ENCODE measurements at places on chromosomes 2 and 18.
A peak's percentile ranks its signal among the peaks of the same experiment; 100 is the strongest.

DNA sequence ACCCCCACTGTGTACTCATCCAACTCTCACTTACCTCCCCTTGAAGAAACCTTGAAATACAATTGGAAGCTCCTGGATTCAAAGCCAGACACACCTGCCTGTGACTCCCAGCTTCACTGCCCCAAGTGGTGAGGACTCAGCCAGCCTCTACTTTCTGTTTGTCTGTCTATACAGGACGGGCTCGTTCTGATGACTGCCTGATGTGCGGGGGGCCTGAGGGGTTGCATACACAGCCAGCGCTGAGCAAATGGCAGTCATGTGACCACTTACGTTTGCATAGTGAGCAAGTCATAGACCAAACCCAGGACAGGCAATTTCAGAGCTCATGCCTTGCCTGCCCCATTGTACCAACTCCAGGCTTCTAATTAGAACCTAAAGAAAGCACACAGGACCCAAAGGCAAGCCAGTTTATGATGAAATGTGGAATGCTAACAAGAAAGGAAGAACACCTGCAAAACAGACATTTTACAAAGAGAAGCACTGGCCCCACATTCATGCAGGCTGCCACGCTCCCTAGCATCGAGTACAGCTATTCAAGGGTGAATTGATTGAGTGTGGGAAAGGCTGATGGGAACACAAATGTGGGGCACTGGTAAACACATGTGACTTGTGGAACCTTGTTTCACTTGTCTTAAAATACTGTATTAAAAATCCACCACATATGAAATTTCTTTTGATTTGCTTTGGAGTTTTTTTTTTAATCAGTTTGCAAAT lies 137.8 kb downstream of the LNPK start:
- DNase-seq: no peak

DNA sequence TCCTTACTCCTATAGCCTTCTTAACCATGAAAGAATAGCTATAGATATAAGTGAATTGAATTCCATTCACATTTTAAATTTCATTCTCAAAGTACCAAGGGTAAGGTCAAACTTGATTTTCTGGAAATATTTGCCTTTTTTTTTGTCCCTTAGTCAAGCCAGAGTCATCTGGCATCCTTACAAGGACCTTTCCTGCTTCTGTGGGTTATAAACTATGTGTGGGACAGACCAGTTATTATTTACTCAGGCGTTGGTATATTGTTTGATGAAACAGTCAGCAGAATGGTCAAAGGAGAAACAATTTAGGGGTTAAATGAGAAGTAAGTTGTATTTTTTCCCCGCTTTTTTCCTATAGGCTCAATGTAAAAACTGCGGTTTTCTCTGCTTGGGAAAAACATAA lies 1103.2 kb upstream of the ZEB2 start:
- DNase-seq: peak; percentile 30

- DNase-seq: no peak
These were observed 7.6 kb upstream of the ASB18 start for GRCh38 chr2:236271851-236272250.

GRCh38 chr2:106054321-106054720 lies 139.8 kb downstream of the UXS1 start:
- DNase-seq: no peak

DNA sequence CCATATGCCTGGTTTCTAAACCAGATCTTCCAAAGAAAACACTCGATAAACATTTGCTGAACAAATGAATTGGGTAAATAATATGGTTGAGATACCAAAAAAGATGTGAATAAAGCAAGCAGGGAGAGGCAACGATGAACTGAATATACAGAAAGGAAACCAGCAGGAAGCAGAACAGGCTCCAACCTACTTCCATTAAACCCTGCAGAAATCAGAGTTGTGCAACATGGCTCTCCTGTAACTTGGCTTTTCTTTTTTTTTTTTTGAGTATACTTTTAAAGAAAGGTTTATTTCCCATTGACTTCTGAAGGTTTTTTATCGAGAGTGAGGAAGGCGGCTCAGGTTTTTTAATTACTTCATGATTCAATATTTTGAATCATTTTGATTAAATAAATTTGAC lies 23.5 kb downstream of the ITSN2 start:
- no peak for DNase-seq

DNA sequence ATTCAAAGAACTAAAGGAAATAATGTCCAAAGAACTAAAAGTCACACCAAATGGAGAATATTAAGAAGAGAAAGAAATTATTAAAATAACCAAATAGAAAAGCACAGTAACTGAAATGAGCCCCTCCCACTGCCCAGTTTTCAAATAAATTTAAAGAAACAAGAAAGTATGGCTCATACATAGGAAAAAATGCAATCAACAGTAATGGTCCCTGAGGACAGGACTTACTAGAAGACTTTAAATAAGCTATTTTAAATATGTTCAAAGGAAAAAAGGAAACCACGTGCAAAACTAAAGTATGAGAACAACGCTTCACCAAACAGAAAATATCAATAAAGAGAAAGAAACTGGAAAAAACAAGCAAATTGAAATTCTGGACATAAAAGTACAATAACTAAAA lies 58.9 kb downstream of the TMEM131 start:
- no peak for DNase-seq

- DNase-seq: no peak
These were observed 1.9 kb downstream of the TTL start for GRCh38 chr2:112483831-112484230.

GRCh38 chr2:15624903-15625302 lies 33.2 kb downstream of the DDX1 start:
- no peak for DNase-seq

DNA sequence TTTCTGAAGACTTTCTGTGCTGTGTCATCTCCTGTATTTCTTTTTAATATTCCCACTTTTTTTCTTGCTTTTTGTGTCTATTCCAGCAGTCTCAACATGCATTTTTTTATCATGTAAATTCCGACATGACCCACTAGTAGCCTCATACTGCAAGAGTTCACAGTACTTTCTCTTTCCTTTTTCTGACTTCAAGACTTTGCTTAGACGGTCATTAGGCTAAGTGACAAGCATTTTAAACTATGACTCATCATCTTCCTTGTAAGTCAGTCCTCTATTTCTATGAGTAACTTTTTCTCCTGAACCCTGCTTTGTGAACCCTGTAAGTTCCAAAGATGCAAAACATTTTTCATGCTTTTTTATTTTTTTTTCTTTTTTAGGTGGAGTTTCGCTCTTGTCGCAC lies 381.2 kb downstream of the TXNL1 start:
- DNase-seq: peak; percentile 47

DNA sequence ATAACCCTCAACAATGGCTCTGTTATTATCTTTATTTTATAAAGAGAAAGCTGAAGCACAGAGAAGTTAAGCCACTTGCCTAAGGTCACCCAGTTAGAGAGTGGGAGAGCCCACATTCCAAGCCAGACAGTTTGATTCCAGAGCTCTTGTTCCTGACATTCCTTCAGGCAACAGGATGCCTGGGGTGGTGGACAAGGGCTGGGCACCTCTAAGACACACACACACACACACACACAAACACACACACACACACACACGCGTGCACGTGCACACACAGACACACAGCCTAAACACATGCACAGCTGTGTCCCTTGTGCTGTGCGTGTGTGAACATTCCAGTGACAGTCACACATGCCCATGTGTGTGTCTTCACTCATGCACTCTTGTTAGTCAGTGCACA lies 26.4 kb downstream of the CELF4 start:
- DNase-seq: no peak

DNA sequence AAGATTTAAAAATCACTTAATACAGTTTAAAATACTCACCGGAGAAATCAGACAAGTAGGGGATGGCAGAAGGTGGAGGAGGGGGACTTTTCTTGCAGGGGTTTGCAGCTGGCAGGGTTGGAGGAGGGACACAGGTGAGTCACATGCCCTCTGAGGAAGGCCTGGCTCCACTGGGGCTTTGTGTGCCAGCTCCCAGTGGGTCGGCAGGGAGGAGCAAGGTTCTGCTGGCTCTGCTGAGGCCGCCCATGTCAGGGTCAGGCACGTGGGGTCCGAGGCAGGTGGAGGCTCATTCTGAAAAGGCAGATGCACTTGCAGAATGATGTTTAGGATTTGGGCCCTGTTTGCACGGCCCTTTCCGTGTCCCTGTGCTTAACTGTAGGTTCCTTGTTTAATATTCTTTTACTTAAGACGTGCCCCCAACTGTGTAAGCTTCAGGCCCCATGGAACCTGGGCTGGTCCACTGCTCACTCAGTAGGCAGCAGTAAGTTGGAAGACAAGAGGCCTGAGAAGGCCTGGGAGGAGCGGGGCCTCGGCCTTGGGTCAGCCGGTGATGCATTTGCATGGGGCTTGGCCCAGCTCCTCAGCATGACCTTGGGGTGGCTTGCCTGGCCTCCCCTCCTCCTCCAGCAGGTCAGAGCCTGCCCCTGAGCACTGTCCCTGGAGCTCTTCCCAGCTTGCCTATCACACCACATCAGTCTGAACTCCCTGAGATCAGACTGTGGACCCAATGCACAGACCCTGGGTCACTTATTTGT lies 141.0 kb downstream of the GLI2 start:
- no peak for DNase-seq

DNA sequence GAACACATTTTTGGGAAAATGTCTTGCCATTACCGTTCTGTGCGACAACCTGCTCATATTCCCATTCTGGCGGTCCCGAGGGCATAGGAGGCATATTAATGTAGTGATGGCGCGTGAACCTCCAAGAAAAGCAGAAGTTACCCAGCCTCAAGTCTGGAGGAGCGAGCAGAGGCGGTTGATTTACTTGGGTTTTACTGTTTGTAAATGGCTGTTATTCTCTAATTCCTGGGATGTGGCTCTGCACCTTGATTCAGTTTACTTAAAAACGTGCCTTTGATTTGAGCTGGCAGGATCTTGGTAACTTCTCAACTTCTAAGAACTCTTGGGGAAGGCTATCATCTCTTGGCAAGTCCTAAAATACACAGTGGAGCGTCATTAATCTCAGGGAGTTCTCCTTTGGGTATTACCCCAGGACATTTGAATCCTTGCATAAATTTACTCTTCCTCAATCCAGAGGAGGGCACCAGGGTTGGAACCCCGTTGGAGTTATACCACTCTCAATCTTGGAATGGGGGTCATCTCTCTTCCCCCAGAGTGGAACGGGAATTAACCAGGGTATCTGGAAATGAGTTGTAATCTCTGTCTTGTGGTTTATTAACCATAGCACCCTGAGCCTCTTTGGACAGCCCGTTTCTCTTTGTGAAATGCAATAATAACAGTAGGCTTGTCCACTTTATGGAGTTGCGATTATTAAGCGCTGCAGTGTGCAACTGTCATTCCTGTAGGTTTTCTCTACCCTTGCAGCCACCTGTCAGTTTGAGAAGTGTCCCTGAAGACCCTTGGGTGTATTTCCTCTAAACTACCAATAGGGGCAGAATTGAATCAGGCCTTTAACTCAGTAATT lies 2.1 kb downstream of the HK2 start:
- peak; percentile 65 for DNase-seq

- DNase-seq: no peak
These were observed 9.1 kb upstream of the GPD2 start for GRCh38 chr2:156427074-156427473.

- DNase-seq: no peak
These were observed 178.1 kb downstream of the DYSF start for GRCh38 chr2:71631411-71631931.

DNA sequence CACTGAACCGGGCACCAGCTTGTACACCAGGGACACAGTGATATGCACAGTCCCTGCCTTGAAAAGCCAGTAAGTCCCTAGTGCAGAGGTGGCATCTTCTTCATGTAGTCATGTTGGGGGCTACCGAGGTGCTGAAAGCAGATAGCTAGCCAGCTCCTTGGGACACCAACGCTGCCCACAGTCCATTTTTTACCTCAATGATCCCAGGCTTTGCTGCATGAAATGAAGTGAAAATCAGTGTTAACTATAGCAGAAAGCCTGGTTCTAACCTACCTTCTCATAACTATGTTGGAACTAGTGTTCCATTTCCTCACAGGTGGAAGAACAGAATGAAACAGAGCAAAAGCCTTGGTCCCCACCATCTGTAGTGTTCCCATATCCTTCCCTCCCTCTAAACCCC lies 66.6 kb upstream of the EML6 start:
- DNase-seq: no peak

DNA sequence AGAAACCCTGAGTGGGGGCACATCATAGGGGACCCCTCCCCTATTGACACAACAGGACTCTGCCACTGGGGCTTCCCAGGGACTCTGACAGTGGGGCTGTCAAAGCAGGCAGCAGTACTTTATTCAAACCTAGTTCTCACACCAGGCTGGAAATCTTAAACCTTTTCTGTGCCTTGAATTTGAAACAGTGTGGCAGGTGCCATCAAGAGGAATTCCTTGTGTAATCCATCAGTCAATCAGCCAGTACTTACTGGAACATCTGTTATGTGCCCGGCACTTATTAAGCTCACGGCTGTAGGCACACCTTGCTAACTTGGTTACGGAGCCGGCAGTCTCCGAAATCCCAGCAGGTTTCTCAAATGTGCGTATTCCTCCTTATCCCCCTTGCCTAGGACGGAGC lies 12.0 kb downstream of the GLI2 start:
- DNase-seq: no peak

DNA sequence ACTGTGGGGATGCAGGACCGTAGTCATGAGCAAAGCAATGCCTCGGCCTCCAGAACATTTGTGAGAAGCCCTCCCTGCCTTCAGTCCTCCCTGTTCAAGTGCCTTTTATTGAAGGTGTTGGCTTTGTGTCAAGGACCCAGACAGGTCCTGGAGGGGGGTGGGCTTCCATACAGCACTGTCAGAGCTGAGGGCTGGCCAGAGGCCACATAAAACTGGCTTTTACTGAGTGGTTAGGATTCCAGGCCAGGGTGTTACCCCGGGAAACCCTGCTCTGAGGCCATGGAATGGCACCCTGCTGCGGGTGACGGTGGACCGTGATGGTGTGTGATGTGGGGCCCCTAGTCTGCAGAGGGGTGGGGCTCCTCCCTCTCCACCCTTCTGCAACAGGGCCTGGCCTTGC lies 41.6 kb downstream of the TOGARAM2 start:
- DNase-seq: peak; percentile 39

GRCh38 chr18:3528231-3528630 lies 78.3 kb downstream of the TGIF1 start:
- DNase-seq: no peak

- no peak for DNase-seq
These were observed 260.5 kb downstream of the CYP26B1 start for GRCh38 chr2:71887196-71887595.

DNA sequence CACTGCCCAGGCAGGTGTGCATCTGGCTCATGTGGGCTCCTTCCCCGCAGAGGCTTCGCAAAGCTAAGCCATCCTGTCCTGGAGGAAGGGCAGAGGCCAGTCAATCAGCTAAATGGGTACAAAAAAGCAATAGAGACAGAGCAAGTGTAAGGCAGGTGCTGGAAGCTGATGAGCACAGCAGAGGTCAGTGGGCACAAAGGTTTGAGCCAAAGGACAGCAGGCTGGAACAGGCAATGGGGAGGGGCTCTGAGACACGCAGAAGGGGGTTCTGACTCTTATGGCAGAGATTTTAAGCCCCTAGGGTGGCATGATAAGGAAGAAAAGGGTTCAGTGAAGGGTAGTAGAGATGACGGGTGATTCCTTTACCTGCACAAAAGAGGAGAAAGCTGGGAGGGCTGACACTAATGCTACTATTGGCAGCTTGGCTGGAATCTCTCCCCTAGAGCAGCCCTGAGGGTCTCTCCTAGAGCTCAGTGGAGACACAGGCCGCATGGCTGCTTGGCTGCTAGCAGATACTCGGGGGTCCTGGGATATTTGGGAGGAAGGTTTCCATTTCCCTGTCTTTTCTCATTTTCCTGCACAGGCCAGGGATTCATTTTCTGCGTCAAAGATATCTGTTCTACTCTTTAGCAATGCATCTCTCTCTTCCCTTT lies 132.4 kb downstream of the MYCN start:
- no peak for DNase-seq
